ENCODE measurements at places on chromosomes 16 and 17.
A peak's percentile ranks its signal among the peaks of the same experiment; 100 is the strongest.

GRCh38 chr16:31305219-31305618 lies 45.4 kb downstream of the ITGAM start:
- no peak for DNase-seq

- DNase-seq = no peak
Measured at GRCh38 chr16:70805380-70805779, 4.4 kb upstream of the VAC14 start.

DNA sequence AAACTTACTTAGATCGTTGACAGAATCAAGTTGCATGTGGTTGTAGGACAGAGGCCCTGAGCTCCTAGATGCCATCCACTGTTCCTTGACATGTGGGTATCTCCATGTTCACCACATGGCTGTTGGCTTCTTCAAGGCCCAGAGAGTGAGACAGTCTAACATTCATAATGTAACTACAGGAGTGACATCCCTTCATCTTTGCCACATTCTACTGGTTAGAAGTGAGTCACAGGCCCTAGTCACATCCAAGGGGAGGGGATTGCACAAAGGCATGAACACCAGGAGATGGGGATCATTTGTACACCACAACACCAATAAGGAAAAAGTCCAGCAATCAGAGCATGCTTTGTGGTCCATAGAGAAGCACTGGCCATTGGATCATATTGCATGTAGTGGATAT lies 56.6 kb downstream of the WSCD1 start:
- no peak for DNase-seq

- no peak for DNase-seq
Measured at GRCh38 chr16:86306811-86307513, 203.4 kb upstream of the FOXF1 start.

GRCh38 chr17:7843536-7844291 lies 9.7 kb downstream of the KDM6B start:
- peak; percentile 83 for DNase-seq

- no peak for DNase-seq
Measured at GRCh38 chr16:87945351-87946042, 5.7 kb upstream of the BANP start.

DNA sequence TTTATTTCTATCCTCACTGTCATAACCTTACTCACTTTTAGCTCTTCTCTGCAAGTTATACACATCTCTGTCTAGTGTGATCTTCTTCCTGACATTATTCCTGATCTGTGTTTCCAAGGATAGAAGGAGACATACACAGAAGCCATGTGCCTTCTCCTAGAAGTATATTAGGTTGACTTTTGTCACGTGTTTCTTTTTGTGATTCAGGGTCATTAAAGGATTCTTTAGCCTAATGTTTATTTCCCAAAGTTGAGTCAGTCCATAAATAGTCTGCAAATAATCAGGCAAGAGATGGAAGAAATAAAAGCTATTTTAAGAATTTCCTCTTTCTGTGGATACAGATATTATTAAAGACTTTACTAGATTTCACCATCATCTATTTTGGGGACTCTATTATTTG lies 214.1 kb upstream of the GOT2 start:
- DNase-seq = no peak

DNA sequence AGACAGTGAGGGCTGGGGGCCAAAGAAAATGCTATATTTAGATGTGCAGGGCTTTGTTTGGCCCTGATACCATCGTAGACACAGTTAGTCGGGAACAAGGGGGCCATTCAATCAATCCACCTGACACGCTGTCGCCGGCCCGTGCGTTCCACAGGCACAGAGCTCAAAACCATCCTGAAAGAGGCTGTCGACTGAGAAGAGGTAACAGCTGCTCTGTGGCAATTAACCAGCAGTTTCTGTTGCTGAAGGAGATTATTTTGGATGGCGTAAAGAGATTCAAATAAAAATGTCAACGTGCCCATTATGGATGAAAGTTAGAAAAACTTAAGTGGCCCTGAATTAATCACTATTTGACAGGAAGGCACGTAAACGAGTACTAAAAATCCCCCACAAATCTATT lies 276.2 kb upstream of the IRX5 start:
- no peak for DNase-seq

DNA sequence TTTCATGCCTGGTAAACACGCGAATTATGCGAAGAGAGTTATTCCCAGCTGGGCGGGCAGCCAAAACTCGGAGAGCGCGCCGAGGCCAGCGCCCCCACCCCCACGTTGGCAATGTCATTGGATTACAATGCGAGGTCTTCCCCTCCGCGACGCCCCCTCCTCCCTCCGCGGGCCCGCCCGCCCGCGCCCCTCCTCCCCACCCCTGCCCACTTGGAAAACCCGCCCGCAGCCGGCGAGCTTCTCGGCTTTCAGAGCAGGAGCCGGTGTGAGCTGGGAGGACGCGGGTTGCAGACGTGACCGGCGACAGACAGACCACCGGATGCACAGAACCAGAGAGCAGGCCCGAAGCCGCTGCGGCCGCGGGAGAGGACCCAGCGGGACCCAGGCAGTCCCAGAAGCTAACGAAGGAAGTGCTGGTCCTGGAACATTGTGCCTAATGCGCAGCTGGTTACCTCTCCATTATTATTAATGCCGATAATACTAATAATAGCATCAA lies 4.0 kb downstream of the NOG start:
- DNase-seq = peak; percentile 37

DNA sequence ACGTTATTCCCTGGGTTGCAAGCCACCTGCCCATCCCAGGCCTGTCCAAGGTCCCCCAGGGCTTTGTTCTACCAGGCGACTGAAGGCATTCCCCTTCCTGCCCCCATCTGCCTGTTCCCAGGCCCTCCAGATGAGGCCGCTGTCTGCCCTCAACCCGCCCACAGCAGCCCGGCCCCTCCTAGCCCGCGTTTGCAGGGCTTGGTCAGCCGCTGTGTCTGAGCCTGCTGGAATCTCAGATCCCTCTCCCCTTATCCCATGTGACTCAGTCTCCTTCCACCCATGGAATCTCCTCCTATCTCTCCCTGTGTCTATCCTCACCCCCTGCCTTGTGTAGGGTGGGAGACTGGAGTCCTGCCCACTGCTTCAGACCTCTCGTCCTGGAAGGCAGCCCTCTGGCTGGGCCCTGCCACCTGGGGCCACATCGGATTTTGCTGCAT lies 186.0 kb upstream of the TNRC6C start:
- peak; percentile 61 for DNase-seq

- no peak for DNase-seq
Measured at GRCh38 chr17:17892009-17892408, 55.2 kb upstream of the SREBF1 start.

DNA sequence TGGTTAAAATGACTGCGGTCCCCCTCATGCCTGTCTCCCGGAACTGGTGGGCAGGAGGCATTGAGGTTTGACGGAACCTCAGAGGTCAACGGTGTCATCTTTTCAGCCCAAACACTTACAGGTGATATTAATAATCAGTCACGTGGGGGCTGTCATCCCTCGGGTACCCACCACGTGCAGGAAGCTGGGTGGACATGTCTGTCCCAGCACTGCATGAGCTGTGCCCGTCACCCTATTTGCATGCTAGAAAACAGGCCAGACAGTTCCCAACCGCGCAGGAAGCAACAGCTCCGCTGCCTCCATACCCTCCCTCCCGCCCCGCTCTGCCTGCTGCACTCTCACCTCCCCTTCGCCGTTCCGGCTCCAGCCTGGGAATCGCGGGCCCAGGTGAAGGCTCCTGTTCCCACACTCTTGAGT lies 1.4 kb downstream of the SYNGR3 start:
- no peak for DNase-seq

- DNase-seq = peak; percentile 54
Measured at GRCh38 chr16:66588981-66589713, 9.9 kb downstream of the CMTM2 start.

- no peak for DNase-seq
Measured at GRCh38 chr17:43563600-43564594, 17.8 kb upstream of the ETV4 start.

DNA sequence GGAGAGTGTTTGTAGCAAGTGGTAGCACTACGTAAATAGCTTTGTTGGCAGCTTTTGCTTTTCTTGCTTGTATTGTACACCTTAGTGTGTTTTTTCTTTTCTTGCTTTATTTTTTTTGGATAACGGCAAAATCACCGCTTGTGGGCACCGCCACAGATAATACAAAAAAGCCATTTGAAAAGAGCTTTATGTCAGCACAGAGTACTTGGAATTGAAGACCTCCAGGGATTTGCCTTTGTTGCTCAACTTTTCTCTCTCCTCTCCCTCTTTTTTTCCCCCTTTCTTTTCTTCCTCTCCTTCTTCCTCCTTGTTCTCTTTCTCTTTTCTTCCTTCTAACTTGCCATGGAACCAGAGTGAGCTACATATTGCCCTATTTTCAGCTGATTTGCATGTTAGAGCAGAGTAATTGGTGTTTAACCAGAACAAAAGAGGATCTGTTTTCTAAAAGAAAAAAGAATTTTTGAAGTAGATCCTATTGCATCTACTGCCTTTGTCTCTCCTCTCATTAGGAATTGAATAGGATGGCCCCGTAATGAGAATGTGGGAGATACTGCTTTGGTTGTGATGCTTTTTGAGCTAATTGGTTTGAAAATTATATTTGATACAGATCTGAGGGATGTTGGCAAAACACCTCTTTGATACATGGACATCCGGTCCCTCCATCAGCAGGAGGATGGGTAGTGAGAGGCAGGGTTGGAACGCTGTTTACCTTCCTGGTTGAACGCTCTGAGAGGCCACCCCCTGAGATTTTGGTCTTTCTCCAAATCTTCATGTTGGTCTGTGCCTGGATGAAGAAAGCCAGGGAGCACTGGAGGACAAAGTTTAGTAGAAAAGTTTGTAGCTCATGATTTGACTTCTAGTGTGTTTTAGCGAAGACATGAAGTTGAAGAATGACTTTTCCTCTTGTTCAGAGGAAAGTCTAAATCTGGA lies 85.6 kb downstream of the MSI2 start:
- DNase-seq = no peak

- DNase-seq = no peak
Measured at GRCh38 chr16:22267764-22268163, 29.4 kb upstream of the POLR3E start.

- peak; percentile 49 for DNase-seq
Measured at GRCh38 chr17:78130090-78130436, 508 bp upstream of the TMC8 start.

DNA sequence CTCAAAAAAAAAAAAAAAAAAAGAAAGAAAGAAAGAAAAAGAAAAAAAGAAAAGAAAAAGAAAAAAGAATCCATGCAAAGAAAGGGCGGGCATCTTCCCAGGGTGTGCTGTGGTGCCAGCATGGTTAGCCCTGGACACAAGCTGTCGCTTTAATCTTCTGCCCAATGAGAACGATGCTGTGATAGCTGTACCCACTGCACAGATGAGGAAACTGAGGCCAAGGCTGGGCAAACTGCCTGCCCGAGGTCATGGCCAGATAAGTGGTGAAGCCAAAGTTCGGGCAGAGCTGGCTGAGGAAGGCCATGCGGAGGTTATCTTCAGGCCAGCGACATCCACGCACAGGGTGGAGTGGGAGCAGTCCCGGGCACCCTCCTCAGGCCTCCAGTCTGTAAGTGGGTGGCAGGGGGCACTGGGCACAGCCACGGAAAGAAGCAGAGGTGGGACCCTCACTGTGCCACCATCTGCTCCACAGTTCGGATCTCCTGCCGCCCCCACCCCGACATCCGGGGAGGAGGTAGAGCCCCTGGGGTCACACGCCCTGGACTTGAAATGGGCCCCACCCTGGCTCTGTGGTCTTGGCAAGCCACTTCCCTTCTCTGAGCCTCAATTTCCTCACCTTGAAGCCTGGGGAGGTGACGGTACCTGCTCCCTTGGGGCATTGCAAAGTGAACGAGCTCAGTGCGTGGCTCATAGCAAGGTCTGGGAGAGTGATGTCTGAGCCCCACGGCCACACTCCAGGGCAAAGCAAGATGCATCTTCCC lies 6.5 kb downstream of the FBXL16 start:
- DNase-seq = no peak

GRCh38 chr17:40072040-40072734 lies 9.4 kb downstream of the THRA start:
- DNase-seq = no peak

DNA sequence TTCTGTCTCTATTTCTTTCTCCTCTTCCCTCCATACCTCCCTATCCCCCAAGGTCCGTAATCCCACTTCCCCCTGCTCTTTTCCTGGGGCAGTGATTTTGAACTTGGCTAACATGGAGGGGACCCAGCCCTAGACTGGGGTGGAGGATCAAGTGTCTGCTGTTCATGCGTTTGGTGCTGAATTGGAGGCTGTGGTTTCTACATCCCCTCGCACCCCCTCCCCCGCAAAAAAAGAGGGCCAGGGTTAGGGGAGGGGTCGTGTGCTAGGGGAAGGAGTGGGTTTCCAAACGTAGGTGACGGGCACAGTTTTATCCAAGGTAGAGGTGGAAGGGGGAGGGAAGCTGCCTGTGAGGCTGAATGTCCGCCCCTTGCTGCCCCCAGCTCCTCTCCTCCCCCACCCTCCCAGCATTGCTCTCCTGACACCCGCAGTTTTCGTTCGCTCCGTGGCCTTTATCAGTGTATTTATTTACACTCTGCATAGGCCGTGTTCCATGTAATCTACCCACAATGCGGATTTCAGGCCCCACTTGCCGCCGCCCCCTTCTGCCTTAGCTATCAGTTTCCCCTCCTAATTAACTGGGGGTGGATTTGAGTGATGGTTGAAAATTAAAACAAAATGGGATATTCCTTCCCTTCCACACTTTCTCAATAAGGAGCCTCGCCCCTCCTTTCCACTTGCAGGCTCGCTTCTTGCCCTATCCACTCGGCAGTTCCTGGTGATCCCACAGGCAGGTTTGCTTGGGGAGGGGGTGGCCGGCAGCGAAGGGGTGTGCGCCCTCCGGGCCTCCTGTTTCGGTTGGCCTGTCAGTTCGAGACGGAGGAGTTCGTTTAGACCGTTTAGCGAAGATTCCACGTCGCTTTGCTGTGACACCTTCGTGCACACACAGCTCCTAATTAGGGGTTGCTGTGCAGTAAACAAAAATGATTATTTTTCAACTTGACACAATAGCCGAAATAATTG lies 2.0 kb downstream of the GNAO1 start:
- no peak for DNase-seq

GRCh38 chr17:8729860-8730259 lies 14.8 kb downstream of the CCDC42 start:
- DNase-seq = no peak

- no peak for DNase-seq
Measured at GRCh38 chr17:59151006-59151405, 4.0 kb downstream of the SKA2 start.

- no peak for DNase-seq
Measured at GRCh38 chr16:79929260-79929965, 328.9 kb upstream of the MAF start.

DNA sequence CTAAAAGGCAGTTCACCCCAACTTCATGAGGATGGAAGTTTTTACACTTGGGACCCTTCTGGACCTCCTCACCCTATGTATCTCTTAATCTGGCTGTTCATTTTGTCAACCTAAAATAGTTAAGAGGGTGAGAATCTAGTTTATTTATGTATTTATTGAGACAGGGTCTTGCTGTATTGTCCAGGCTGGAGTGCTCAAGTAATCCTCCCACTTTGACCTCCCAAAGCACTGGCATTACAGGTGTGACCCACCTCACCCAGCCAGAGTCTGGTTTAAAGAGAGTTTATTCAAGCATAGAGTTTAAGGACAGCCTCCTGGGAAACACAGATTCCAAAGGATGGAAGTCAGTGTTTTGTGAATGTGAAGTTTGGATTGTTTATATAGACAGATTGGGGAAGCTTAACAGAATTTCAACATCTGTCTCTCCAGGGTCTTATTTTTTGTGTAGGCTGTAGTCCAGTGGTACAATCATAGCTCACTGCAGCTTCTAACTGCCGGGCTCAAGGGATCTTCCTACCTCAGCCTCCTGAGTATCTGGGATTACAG lies 8.0 kb upstream of the APPBP2 start:
- no peak for DNase-seq

All from CD8-positive, alpha-beta T cell (primary cell).